ENCODE measurements at places on chromosomes 12 and 14.
A peak's percentile ranks its signal among the peaks of the same experiment; 100 is the strongest.

DNA sequence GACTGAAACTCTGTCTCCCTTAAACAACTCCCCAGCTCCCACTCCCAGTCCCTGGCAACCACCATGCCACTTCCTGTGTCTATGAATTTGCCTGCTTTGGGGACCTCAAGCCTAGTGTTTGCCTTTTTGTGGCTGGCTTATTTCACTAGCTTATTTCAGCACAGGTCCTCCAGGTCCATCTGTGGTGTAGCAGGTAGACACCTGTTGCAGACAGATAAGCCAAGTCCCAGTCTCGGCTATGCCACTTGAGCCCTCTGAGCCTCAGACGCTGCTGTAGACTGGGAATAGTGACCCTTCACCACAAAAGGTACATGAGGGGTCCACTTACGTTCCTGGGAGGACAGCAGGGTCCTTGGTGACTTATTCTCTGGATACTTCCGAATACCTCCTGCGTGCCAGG, 24.4 kb upstream of the KLC1 start:
- DNase-seq, result no peak

GRCh38 chr12:66352197-66352596, 49.9 kb downstream of the HELB start:
- peak; percentile 45 for DNase-seq

DNA sequence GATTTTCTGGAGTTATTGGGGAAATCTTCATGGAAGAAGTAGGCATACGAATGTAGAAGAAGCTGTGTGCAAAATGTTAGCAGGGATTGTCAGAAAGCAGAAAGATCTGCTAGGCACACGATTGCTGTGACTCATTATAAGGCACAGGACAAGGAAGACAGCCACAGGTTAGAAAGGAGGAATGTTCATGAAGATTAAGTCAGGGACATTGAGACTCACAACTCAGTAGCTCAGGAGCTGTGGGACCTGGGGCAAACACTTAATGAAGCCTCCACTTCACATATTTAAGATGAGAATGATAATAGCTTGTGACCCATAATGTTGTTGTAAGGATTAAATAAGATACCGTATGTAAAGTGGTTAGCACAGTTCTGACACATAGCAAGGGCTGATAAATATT, 26.6 kb upstream of the RTRAF start:
- no peak for DNase-seq

DNA sequence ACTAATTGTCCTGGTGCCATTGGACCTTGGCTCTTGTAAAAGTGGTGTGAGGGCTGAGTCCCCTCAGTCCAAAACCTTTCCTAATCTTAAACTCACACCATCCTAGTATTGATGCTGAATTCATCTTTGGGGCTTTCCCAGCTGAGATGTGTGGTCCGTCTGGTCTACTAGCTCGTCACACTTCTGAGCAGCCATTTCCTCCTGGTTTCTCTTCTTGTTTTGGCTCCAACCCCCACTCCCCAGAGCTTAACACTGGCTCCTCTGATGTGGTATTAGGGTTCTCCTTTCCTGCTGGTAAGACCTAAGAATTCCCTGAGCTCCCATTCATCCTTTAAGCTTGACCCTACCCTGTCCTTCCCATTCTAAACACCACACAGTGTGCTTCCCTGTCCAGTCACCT, 900.6 kb downstream of the VRK1 start:
- no peak for DNase-seq

- DNase-seq, result peak; percentile 33
These were observed 1.5 kb upstream of the KTN1 start for GRCh38 chr14:55578511-55578910.
